ENCODE measurements at places on chromosomes 13 and 19.

- no peaks in the 10 kb centered on the region for H3K27me3 ChIP-seq
- no peaks in the 10 kb centered on the region for H3K36me3 ChIP-seq
- no peaks in the 10 kb centered on the region for H3K4me1 ChIP-seq
Measured at GRCh38 chr13:60787083-60787482, 390.1 kb downstream of the TDRD3 start.

GRCh38 chr19:7871437-7872305, 2.5 kb downstream of the PRR36 start:
- H3K36me3 ChIP-seq = no peaks in the 10 kb centered on the region
- peaks cover 4% of the 10 kb centered on the region for H3K4me1 ChIP-seq
- H3K27ac ChIP-seq = peak overlapping the region; percentile 85

GRCh38 chr13:100594255-100594654, 5.7 kb upstream of the GGACT start:
- H3K4me3 ChIP-seq = no peak overlapping the region
- H3K4me1 ChIP-seq = no peaks in the 10 kb centered on the region
- no peak for DNase-seq
- H3K27ac ChIP-seq = no peak overlapping the region
- no peaks in the 10 kb centered on the region for H3K36me3 ChIP-seq
- H3K27me3 ChIP-seq = no peaks in the 10 kb centered on the region

GRCh38 chr19:35860818-35861639, 4.3 kb downstream of the KIRREL2 start:
- DNase-seq = peak; percentile 80
- peaks cover 4% of the 10 kb centered on the region for H3K36me3 ChIP-seq
- H3K4me1 ChIP-seq = peaks cover 13% of the 10 kb centered on the region
- H3K4me3 ChIP-seq = peak overlapping the region; percentile 85
- peak overlapping the region; percentile 64 for H3K27ac ChIP-seq

- H3K27ac ChIP-seq = no peak overlapping the region
- no peak for DNase-seq
- no peaks in the 10 kb centered on the region for H3K27me3 ChIP-seq
- no peaks in the 10 kb centered on the region for H3K36me3 ChIP-seq
- H3K4me1 ChIP-seq = no peaks in the 10 kb centered on the region
Measured at GRCh38 chr13:94559222-94559795, 36.6 kb downstream of the TGDS start.

GRCh38 chr13:94968757-94969086, 256.4 kb upstream of the SOX21 start:
- H3K36me3 ChIP-seq = no peaks in the 10 kb centered on the region
- H3K4me3 ChIP-seq = peak overlapping the region; percentile 78
- peaks cover 7% of the 10 kb centered on the region for H3K27me3 ChIP-seq
- peaks cover 1% of the 10 kb centered on the region for H3K4me1 ChIP-seq
- no peak for DNase-seq
- no peak overlapping the region for H3K27ac ChIP-seq
